Upper lobe of right lung (tissue), 1 donor: ENCODE measurements at places on chromosomes 2 and 18.

DNA sequence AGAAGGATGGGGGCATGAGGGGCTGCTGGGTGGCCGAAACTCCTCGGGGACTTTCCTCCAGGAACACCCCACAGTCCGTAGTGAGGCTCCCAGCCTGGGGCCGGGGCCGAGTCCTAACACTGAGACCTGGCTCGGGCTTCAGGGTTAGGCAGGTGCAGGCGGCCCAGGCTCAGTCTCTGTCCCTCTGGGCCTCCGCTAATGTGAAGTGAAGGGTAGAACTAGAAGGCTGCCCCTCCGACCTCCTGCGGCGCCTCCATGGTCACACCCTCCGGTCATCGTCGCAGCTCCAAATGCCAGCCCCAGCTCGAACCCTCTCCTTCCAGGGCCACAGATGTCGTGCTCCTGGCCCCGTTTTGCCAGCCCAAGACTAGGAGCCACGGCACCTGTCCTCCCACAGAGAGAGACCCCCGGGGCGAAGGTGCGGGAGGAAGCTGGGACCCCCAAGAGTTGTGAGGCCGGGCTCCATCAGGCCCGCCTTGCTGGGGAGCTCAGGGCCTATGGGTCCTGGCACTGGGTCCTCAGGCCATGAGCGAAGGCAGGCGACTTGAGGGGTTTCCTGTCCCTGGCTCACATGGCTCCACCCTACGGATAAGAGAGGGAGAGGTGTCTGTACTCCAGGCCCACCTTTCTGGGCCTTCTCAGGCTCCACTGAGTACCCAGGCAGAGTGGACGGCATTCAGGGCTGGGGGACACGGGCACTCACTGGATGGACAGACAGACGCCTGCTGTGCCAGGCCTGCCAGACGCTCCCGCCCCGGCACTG, 797 bp downstream of the ANO7 start:
- no peak for DNase-seq

GRCh38 chr2:54757500-54757899, 34.0 kb downstream of the EML6 start:
- DNase-seq = no peak

GRCh38 chr2:169237286-169237685, 125.0 kb downstream of the LRP2 start:
- no peak for DNase-seq

- no peak for DNase-seq
Measured at GRCh38 chr2:104448661-104449440, 405.1 kb upstream of the POU3F3 start.

- DNase-seq = no peak
Measured at GRCh38 chr2:46171996-46172546, 125.1 kb upstream of the EPAS1 start.

DNA sequence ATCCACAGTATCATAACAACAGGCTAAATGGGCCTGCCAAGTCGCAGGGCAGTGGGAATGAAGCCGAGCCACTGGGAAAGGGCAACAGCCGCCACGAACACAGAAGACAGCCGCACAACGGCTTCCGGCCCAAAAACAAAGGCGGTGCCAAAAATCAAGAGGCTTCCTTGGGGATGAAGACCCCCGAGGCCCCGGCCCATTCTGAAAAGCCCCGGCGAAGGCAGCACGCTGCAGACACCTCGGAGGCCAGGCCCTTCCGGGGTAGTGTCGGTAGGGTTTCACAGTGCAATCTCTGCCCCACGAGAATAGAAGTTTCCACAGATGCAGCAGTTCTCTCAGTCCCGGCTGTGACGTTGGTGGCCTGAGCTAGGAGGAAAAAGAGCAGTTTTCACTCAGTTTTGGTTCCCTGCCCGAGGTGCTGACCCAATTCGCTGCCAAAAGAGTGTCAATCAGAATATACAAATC, 32.2 kb downstream of the KCTD18 start:
- DNase-seq = no peak

- DNase-seq = no peak
Measured at GRCh38 chr2:33268246-33268831, 208.1 kb upstream of the RASGRP3 start.

DNA sequence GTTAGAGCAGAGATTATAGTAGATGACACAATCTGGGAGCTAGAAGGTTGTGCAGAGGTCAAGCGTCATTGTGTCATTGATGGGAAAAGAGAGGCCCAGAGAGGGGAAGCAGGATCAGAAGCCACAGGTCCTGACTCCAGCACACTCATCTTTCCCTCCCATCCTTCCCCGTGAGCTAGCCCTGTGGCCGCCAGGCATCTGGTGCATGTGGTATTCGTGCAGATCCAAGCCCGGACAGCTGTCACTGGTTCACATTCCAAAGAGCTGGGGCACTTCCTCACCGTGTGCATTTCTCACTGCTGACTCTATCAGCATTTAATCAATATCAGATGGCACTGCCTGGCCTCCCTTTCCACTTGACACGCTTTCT, 94.1 kb upstream of the THOC1 start:
- no peak for DNase-seq
